Fibroblast of lung (primary cell): ENCODE measurements at places on chromosomes 2 and 18. TPM values are rescaled to one million over a fixed set of nuclear protein-coding genes. Genes with fewer than 3 reads are reported as not detected.

TMEM169 gene
- 0.26 and 0.50 TPM in 2 replicates for total RNA-seq

FAM136A gene
- 15.7 and 16.4 TPM in 2 replicates for total RNA-seq

ATP6V1C2 gene
- under 0.01 TPM in 2 replicates for total RNA-seq

ABCB11 gene
- total RNA-seq: not detected in 2 replicates

AKAIN1 gene
- not detected in 2 replicates for total RNA-seq

STAT1 gene
- total RNA-seq: 101 and 128 TPM in 2 replicates

EVX2 gene
- not detected in 2 replicates for total RNA-seq

AQP4 gene
- not detected in 2 replicates for total RNA-seq

SRD5A2 gene
- not detected in 2 replicates for total RNA-seq

ANKRD29 gene
- 4.1 and 6.9 TPM in 2 replicates for total RNA-seq

MAP3K19 gene
- total RNA-seq: not detected in 2 replicates

CROCC2 gene
- total RNA-seq: 0.33 and 0.51 TPM in 2 replicates

MBOAT2 gene
- total RNA-seq: 36.0 and 46.4 TPM in 2 replicates

PSTPIP2 gene
- 8.2 and 13.4 TPM in 2 replicates for total RNA-seq

CELF4 gene
- total RNA-seq: 0.17 TPM in 1 of 2 replicates, not detected in the other

CTAGE1 gene
- under 0.01 TPM in 1 of 2 replicates, not detected in the other for total RNA-seq

KCNE4 gene
- total RNA-seq: 11.0 and 25.3 TPM in 2 replicates

EPB41L5 gene
- total RNA-seq: 16.2 and 16.7 TPM in 2 replicates

TSHZ1 gene
- total RNA-seq: 3.9 and 4.3 TPM in 2 replicates

CNDP1 gene
- not detected in 2 replicates for total RNA-seq

IL37 gene
- total RNA-seq: not detected in 2 replicates

INPP4A gene
- total RNA-seq: 19.0 and 26.1 TPM in 2 replicates

RIT2 gene
- not detected in 2 replicates for total RNA-seq

CYP26B1 gene
- total RNA-seq: 0.17 and 0.51 TPM in 2 replicates

TMEM17 gene
- total RNA-seq: 1.3 and 2.5 TPM in 2 replicates
